ENCODE measurements at places on chromosomes 7 and 10.

GRCh38 chr10:62613424-62613823, 191.1 kb upstream of the ADO start:
- no peak for DNase-seq

DNA sequence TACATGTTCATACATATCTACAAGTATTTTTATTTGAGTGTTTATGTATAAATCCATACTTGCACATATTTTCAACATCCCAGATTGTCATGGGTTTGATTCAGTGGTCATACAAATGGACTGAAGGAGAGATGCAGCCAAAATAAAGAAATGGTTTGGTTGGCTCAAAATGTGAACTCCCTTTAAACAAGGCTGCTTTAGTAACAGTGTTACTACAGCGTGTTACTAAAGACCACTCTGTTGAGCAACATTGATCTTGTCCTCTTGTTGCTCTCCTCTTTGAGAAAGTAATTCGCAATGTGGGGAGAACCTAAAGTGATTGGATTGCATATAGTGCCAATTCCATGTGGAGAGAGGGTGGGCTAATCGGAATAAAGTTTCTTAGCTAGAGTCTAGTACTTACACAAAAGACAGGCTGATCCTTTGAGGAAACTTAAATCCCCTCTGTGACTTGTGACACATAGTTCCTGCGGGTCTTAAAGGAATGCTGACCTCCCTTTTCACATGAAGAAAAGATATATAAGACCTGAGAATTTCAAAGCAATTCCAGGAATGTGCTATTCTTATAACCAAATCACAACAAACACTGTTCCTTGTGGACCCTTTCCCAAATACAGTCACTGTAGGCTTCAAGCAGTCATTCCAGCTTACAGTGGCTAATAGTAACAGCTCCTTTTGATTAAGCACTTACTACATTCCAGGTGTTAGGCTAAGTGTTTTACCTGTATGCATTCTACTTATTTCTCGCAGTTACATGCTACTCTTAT, 144.3 kb downstream of the FZD1 start:
- DNase-seq, result no peak

- no peak for DNase-seq
Observed at GRCh38 chr7:110187877-110188554, 902.9 kb upstream of the LRRN3 start.

DNA sequence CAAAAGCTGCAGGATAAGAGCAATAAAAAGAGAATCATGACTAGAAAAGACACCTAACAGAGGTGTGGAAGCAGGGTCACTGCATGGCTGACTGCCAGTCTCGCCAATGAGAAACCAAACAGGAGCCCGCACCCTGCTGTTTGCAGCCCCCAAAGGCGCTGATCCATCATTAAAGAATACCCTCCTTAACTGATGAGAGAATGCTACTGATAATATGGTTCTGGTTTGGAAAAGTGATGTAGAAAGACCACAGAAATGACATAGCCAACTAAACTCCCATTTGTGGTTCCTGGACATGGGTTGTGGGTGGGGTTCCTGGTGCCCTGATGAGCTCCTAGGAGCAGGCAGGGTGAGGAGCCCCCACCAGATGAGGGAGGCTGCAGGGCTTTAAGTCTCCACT, 207.4 kb downstream of the TNS3 start:
- no peak for DNase-seq

DNA sequence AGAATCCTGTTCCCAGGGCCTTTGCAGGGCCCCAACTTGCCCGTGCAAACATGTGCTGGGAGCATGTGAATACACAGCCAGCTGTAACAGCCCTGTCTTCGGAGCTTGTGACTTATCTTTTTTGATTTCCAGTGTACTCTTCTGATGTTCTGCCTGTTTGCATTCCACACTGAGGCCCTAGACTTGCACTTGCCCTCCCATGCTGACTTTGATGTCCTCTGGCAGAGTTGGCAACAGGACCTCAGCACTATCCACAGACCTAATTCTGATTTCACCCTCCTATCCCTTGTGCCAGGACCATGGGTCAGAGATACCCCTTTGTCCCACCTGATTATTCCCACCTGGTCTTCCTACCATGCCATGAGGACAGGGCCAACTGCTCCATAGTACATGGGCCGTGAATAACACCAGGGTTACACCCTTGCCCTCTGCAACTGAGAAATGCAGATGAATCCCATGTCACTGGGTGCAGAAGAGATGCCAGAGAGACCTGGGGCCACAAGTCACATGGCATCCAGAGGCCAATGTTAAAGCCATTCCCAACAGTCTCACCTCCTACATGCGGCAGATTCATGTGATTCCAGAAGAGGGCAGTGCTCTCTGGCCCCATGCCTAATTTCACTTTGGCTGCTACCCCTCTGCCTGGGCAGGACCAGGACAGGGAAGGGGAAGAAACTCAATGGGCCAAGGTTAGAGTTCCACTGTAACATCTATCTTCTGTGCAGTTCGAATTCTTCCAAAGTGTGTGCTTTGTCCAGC, 43.0 kb downstream of the SCRN1 start:
- DNase-seq, result no peak

- no peak for DNase-seq
Observed at GRCh38 chr7:55061726-55062499, 43.1 kb downstream of the EGFR start.

DNA sequence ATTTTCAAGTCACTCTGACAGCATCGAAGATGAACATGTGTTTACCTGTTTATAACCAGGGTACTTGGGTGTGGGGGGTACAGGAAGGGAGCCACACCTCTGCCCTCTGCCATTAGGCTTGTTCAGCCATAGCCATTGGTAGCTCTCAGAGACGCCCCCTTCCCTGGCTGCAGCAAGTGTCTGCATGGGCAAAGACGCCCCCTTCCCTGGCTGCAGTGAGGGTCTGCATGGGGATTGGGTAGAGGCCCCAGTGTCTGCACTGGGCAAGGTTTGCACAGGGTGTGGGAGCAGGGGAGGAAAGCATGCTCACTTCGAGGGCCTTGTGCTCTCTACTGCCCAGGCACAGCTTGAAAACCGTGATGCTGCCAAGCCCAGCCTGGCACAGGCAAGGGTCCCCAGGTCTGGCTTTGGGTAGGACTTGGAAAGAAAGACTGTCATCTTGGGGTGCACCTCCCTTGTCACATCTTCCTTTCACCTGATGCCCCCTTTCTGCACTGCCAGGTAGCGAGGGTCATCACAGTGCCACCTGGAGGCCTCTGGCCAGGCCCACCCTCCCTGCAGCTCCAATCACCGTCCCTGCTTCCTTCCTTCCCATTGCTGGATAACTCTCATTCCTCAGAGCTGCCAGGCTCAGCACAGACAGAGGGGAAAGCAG, 3.7 kb downstream of the TMEM225B start:
- no peak for DNase-seq

- no peak for DNase-seq
Observed at GRCh38 chr10:15245530-15245929, 77.0 kb upstream of the NMT2 start.

GRCh38 chr10:78903341-78903940, 165.3 kb upstream of the ZMIZ1 start:
- DNase-seq, result no peak

- DNase-seq, result no peak
Observed at GRCh38 chr7:111132833-111133232, 41.9 kb downstream of the LRRN3 start.

DNA sequence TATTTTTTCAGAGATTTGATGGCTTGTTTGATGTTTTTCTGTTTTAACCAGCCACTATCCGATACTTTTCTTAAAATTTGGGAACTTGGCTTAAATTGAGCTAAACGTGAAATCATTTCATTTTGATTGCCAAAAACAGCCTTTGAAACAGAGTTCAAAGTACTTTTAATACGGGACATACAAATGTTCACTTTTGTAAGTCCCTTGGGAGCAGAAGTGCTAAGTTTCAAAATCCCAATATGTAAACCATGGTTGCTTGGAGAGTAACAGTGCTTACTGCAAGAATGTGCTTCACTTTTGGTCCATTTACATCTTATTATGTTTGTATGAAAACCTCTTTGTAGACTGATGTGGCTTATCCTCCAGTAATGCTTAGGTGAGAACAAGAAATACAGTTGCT, 10.9 kb downstream of the PNPLA8 start:
- DNase-seq, result no peak

DNA sequence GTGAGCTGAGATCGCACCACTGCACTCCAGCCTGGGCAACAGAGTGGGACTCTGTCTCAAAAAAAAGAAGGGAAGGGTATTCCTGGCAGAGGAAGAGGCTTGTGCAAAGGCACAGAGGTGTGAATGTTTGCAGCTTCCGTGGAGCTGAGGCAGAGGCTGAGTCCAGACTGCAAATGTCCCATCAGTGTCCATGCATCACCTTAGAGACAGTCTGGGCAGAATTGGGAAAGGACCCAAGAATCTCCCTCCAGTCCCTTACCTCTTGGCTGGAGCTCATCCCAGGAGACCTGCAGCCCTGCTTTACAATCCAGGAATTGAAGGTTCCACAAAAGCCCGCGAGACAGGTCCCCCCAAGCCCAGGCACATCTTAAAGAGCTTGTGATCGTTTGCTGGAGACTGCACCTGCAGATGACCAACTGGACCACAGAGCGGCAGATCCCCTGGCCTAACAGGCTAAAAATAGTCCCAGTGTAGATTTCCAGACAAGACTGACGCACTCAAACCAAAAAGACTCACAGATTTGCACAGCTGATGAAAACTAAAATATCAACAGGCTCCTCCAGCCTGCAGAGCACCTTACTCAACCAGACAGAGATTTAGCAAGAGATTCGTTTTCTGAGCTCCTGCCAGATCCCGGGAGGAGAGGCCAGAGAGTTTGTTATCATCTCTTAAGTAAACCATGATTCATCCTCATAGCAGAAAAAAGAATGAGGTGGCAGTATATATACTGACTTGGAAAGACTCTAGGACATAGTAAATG, 22.9 kb upstream of the NANOS1 start:
- no peak for DNase-seq

DNA sequence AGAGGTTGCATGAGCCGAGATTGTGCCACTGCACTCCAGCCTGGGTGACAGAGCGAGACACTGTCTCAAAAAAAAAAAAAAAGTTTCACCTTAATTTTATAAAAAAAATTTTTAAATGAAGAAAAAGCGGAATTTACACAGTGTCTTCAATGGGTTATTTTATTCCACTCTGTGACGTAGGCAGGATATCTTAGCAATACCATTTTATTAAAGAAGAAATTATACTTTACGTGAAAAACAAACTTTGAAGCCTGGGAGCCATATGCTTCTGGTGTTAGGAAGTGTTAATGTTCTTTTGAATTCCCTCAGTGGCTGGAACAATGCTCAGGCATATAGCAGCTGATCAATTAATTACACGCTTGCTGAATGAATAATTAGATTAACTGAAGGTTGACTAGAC, 77.7 kb downstream of the CLEC2L start:
- no peak for DNase-seq

DNA sequence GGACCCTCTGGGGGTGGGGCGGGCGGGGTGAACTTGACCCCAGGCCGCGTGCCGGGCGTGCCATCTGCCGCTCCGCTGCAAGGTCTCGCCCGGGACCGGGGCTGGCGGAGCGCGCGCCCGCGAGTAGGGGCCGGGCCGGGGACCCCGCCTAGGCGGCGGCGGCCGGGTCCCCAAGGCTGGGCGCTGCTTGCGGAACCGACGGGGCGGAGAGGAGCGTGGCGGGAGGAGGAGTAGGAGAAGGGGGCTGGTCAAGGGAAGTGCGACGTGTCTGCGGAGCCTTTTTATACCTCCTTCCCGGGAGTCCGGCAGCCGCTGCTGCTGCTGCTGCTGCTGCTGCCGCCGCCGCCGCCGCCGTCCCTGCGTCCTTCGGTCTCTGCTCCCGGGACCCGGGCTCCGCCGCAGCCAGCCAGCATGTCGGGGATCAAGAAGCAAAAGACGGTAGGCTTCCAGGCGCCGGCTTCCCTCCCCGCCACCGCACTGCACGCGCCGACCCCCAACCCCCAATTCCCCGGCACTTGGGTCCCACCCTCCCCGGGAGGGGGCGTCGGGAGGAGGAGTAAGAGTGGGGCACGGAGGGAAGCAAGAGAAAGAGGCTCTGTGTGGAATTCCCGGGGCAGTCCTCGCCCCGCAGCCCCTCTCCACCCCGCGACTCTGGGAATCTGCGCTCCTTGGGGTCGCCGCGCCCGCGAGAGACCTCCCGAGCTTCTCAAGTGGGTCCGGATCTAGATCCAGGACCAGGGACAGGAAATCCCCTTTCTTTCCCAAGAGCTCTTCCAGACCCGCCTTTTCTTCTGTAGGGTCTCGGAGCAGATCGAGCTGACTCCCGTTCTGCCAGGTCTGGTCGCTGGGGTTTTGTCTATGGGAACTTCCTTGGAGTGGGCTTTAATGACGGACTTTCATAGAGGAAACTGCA, at the start of gene PAPSS2:
Gene PAPSS2 (plus strand): TSS at position 308 of the 913 bp plus-strand sequence. CDS start 104 bp downstream, at position 412.
- peak; percentile 5 for DNase-seq

- DNase-seq, result no peak
Observed at GRCh38 chr7:75698358-75698757, 40.4 kb downstream of the HIP1 start.

- DNase-seq, result no peak
Observed at GRCh38 chr10:101310529-101311184, 43.3 kb upstream of the BTRC start.

DNA sequence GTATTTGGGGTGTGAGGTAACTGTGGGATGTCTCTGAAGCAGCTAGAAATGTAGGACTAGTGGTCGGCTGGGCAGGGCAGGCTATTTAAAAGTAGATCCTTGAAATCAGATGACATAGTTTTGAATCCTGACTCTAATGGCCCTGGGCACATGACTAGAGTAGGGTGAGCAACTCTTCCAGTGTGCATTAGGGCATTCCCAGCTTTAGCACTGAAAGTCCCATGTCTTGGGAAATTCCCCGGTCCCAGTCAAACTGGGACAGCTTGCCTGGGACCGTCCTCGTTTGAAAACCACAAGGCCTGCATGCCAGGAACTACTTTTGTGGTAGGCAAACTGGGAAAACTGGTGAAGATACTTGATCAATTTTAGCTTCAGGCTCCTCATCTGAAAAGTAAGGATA, 255.3 kb downstream of the PTEN start:
- no peak for DNase-seq

- DNase-seq, result no peak
Observed at GRCh38 chr7:158402471-158402870, 185.2 kb downstream of the PTPRN2 start.

DNA sequence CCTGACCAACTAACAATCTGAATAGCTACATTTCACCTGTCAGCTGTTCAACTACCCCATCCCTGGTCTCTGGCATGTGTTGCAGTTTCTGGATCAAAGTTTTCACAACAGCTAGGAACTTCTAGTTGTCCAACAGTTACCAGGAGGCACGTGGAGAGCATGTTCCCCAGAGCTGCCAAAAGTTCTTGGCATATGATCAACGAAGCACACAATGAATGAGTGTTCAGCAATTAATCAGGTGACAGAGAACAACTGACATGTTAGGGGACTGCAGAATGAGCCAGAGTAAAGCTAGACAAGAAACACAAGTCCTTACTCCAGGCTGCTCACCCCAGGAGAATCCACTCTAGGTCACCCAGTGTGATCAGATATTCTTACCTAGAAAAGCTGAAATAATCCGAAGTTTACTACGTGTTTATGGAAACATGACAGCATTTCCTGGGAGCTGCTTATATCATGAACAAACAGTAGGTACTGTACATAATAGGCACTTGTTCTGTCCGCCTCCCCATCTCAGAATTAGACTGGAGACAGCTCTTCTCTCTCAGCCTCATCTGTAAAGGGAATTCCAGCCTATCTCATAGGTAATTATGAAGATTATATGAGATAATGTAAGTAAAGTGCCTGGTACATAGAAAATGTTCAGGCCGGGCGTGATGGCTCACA, 50.6 kb downstream of the ZNF438 start:
- DNase-seq, result no peak

- no peak for DNase-seq
Observed at GRCh38 chr7:125563964-125564529, 634.4 kb upstream of the POT1 start.
